Fibroblast of skin of abdomen (primary cell): ENCODE measurements at places on chromosomes 2 and 18.

- DNase-seq, result no peak
Measured at GRCh38 chr18:57438743-57439608, 3.8 kb downstream of the ONECUT2 start.

DNA sequence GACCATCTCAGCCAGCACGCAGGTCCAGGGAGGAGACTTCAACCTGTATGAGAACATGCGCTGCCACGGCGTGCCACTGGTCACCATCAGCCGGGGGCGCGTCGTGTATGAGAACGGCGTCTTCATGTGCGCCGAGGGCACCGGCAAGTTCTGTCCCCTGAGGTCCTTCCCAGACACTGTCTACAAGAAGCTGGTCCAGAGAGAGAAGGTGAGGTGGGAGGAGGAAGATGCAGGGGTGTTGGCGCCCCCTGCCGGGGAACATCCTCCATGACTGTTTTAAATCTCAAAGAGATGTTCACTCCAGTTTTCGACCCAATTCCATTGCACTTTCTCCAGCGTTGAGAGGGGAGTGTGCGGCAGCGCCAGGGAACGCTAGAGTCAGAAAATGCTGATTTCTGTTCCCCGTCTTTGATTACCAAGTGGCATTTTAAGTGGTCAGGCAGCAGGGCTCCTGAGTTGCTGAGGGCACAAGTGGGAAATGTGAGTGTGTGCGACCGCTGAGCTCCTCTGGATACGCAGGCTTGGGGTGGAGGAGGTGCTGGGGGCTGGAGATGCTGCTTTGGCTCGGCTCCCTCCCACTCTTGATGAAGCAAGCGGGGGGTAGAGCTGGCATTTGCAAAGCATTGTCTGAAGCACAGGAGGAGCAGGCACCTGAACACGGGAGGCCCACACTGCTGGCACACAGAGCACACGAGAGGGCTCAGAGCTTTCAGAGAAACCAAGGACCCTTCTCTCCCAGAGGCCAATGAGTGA, 27.7 kb upstream of the MAPRE3 start:
- peak; percentile 48 for DNase-seq

- DNase-seq, result no peak
Measured at GRCh38 chr2:150426724-150427123, 60.7 kb downstream of the RND3 start.

DNA sequence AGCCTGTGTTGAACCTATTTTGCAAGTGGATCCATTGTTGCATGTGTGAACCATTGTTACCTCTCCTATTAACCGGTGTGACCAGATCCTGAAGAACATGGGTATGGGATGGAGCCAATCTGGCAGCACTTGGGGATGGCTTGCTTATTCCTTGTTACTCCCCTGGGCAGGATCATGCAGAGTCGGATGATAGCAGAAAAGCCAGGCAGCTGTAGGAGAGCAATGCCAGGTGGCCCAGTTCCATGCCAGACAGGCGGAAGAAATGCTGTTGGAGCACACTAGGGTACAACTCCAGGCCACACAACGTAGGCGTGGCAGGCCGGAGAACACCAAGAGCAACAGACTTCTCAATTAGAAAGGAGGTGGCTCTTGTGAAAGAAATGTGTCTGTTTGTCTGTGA, 16.3 kb upstream of the MYO1B start:
- DNase-seq, result no peak

DNA sequence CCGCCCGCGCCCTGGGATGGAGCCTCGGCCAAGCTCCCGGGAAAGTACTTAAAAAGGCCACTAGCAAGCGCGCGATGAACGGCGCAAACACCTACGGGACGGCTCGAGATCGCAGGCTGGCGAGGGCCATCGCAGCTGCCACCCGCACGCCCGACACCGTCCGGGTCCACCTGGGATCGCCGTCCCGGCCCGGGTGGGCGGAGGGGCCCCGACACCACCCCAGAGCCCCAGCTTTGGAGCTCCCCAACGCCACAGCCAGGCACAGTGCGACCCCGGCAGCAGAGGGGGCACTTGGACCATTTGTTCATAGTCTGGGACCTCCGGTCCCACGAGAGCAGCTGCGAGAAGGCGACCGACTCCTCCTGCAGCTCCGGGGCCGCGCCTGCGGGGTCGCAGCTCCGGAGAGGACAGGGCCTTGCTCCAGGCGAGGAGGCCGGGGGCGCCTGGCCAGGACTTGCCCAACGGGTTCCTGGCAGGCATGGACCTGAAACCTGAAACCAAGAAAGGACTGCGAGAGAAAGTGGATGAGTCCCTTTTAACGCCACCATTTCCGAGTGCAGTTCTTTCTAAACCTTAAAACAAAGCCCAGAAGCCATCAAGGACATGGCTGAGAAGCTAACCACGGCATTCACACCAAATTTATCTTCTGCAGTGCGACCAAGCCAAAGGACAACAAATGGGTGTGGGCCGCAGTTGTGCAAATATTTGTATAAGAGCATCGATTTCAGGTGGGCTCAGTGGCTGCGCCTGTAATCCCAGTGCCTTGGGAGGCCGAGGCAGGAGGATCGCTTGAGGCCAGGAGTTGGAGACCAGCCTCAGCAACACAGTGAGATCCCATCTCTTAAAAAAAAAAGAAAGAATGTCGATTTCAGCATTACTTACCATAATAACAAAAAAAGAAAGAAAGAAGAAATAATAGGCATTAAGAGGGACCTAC, 54.0 kb upstream of the IMP4 start:
- DNase-seq, result no peak

DNA sequence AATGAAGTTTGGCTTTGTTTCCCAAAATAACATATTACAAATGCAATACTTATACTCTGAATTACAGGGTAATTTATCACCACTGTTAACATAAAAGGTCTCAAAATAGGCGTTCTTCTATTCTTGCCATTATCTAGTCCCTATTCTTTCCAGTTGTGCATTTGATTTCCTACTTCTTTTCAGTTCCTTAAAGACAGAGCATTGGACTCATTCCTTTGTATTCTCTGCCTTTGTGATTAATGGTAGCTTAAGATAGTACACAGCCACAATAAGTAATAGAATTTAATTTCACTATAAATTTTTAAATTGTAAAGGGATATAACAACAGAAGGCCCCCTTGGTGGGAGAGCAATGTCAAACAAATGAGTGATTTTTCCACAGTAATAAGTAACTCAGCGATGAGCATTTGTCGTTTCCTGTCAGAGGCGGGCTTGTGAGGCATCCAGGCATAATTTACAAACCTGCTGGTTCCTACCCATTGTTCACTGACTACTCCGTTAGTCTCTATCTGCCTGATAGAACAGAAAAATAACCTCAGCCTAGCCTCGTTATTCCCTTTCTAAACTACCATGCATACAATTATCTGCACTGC, 456.6 kb upstream of the REG3G start:
- DNase-seq, result no peak

DNA sequence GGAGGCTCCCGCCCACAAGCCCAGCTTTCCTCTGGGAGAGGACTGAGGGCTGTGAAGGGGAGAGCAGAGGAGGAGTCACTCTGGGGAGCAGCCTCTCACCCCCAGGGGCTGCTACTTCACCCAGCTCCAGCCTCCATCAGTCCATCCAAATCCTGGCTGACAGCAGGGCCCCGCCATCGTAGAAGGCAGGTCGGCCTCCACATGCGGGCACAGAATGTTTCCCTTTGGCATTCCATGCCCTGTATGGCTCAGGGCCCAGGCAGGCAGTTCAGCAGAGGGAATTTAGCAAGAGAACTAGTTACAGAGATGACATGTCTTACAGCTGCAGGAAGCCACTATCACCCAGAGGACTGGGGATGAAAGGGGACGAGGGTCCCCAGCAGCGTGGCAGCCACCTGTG, 6.4 kb upstream of the ODC1 start:
- DNase-seq, result no peak

- DNase-seq, result no peak
Measured at GRCh38 chr2:120762341-120763061, 26.8 kb downstream of the GLI2 start.

DNA sequence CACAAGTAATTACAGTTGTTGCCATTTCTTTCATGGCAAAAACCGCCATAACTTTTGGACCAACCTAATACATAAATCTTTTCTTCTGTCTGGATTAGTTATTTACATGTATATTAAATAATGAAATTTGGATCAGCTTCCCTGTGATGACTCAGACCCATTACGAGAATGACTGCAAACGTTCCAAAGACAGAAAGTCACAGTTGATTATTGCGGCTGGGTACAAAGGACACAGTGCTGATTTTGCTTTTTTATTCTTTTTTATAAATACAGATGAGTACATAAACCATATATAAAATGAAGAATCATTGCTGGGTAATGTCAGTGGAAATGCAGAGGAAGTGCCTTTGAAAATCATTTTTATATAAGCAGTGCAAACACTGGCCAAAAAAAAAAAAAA, 126.2 kb downstream of the TWIST2 start:
- peak; percentile 48 for DNase-seq

- DNase-seq, result peak; percentile 62
Measured at GRCh38 chr2:237581751-237582746, 8.5 kb downstream of the RAB17 start.
